Ovary (tissue), 10 donors: ENCODE measurements at places on chromosomes 12 and 14. TPM values are rescaled to one million over a fixed set of nuclear protein-coding genes. Genes with fewer than 3 reads are reported as not detected.

The DCN gene
- polyA plus RNA-seq: 5,778 TPM

The SSTR1 gene
- 1.4 TPM for polyA plus RNA-seq

The GPX2 gene
- polyA plus RNA-seq: not detected

The IGF1 gene
- 6.8 TPM for polyA plus RNA-seq

DNA sequence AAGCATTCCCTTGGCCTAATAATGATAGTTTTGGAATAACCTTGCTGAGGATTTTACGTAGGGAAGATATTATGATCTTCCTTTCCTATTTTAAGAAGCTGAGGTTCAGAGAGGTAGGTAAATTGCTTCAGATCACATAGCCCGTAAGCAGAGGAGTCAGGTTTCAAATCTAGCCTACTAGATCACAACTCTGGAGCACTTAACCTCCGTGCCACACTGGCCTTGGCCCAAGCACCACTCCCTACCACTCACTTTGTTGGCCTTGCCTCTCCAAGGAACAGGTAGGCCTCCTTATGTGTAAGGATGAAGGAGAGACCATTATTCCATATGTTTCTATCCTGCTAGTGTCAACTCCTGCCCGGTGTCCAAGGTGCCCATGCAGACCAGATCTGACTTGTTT is 12.4 kb upstream of the ACOT1 start:
- H3K4me3 ChIP-seq: no peak overlapping the region
- no peaks in the 10 kb centered on the region for H3K27me3 ChIP-seq
- no peak overlapping the region for H3K27ac ChIP-seq
- no peak for DNase-seq
- H3K36me3 ChIP-seq: no peaks in the 10 kb centered on the region
- H3K4me1 ChIP-seq: peaks cover 2% of the 10 kb centered on the region

DNA sequence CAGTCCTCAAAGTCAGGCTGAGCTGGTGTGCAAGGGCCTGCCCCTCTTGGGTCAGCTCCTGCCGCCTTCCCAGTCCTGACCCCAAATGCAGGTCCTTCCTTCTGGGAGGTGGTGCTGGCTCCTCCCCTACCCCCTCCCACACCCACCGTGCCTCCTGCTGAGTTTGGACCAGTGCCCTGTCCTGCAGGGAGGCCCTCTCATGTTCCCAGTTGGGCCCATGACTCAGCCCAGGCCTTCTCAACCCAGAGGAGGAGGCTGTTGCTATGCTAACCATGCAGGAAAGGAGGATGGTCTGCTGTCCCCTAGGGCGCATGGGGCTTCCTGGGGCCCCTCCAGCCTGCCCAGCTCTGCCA is 4.4 kb downstream of the ZBTB42 start:
- no peak overlapping the region for H3K4me3 ChIP-seq
- no peaks in the 10 kb centered on the region for H3K27me3 ChIP-seq
- peaks cover 11% of the 10 kb centered on the region for H3K4me1 ChIP-seq
- no peak overlapping the region for H3K27ac ChIP-seq

GRCh38 chr14:87076922-87077321 is 916.1 kb downstream of the GALC start:
- DNase-seq: no peak
- H3K27me3 ChIP-seq: no peaks in the 10 kb centered on the region
- no peak overlapping the region for H3K4me3 ChIP-seq

GRCh38 chr14:71056168-71056567 is 148.9 kb downstream of the PCNX1 start:
- H3K27me3 ChIP-seq: no peaks in the 10 kb centered on the region
- H3K4me3 ChIP-seq: no peak overlapping the region
- H3K36me3 ChIP-seq: no peaks in the 10 kb centered on the region
- H3K4me1 ChIP-seq: no peaks in the 10 kb centered on the region
- no peak for DNase-seq

DNA sequence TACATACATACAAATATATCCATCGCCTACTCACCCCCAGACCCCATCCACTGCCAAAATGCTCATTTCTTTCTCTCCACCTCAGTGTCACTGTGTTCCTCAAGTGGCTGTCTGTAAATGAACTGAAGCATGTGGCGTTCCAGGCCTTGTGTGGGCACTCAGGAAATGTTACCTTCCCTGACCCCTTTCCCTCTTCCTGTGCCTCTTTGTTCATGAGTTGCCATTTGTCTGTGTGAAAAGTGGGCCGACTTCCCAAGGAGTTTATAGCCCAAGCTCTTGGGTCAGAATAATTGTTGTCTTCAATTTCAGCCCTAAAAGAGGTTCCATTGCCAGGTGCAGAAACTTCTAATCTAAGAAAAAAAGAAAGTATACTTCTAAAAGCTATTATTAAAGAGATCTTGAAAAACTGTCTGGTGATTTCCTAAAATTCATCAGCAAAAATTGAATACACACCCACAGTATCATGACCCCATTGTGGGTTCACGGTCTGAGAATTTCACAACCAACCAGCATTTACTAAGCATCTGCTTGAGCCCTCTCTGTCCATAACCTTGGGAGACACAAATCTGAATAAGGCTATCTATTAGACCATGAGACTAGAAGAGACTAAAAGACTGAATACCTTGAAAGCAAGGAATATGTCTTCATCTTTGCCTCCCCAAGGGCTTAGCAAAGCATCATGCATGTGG is 201.4 kb upstream of the EEA1 start:
- H3K4me3 ChIP-seq: no peak overlapping the region
- no peaks in the 10 kb centered on the region for H3K27me3 ChIP-seq
- no peak overlapping the region for H3K27ac ChIP-seq
- H3K4me1 ChIP-seq: peaks cover 7% of the 10 kb centered on the region

- H3K27me3 ChIP-seq: no peaks in the 10 kb centered on the region
- DNase-seq: no peak
- no peak overlapping the region for H3K4me3 ChIP-seq
- no peak overlapping the region for H3K27ac ChIP-seq
- H3K36me3 ChIP-seq: no peaks in the 10 kb centered on the region
Observed at GRCh38 chr14:29937116-29937515, 9.5 kb upstream of the PRKD1 start.

DNA sequence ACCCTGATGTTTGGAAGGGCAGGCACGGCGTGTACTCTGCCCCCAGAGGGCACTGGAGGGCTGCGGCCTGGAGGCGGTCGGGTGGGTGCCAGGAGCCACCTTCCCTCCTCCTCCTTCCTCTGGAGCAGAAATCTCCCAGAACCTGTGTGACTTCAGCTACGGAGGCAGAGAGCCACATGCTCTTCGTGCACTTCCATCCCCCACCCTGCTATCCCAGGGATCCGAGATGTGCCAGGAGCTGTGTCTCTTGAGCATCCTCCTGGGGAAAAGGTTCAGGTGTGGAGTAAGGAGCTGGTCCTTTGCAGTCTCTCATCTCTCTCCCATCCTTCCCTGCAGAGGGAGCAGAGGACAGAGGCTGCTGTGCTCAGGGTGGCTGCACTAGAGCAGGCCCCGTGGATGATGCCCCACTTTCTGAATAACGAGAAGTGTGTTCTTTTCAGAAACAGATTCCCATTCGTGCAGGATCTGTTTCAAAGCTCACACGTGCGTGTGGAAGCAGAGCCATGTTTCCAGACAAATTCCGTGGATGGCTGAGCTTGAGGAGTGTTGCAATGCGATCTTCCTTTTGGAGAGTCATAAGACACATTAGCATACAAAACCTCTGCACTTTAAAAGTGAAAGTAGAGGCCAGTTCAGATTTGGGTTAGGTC is 162.9 kb downstream of the ADGRD1 start:
- H3K27me3 ChIP-seq: no peaks in the 10 kb centered on the region
- no peak for DNase-seq
- no peak overlapping the region for H3K27ac ChIP-seq
- H3K4me3 ChIP-seq: no peak overlapping the region
- H3K4me1 ChIP-seq: no peaks in the 10 kb centered on the region
- H3K36me3 ChIP-seq: no peaks in the 10 kb centered on the region

DNA sequence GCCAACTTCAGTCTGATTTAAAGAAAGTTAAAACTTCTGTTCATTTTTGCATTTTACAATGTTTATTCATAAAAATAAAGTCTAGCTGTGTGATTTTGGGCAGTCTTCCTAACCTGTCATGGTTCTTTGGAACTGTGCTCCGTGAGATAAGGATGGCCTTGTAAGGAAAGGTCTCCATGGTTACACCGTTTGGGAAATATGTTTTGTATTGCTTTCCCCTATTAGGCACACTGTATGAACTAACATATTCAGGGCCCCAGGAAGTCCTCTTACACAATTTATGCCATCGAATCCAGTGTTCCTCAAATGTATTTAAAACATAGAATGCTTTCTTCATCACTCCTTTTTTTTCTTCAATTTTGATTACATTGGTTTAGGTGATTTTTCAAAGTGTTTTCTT is 54.5 kb downstream of the APAF1 start:
- no peaks in the 10 kb centered on the region for H3K27me3 ChIP-seq

DNA sequence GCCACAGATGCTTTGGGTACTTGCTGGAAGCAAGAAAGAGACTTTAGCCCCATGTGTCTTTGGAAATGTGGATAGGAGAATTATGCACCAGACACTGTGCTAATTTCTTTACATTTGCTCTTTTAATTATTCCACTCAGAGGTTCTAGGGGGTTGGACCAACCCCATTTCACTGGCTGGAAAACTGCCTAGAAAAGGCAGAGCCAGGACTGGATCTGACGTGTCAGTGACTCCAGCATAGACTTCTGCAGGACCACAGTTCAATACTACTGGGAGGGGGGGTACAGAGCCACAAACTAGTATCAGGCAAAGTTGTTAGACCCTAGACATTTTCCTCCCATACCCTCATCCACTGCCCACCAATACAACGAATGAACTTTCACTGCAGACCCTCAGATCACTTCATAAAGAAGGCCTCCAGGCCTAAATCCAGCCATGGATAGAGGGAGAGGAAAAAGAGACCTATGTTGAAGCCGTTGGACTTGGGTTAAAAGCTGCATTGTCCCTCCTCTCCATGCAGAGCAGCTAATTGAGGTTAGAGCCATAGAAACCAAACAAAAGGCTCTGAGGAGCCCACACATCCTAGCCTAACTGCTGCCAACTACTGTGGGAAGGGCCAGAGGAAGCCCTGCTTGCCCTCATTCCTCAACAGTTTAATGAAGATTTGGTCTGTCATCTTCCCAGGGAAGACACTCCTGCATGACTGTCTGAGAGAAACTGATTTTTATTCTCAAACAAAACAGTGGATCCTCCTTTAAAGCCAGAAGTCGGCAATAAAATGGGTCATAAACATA is 68.7 kb downstream of the STON2 start:
- no peaks in the 10 kb centered on the region for H3K27me3 ChIP-seq
- no peak for DNase-seq
- H3K4me3 ChIP-seq: no peak overlapping the region
- H3K36me3 ChIP-seq: no peaks in the 10 kb centered on the region
- H3K4me1 ChIP-seq: no peaks in the 10 kb centered on the region

DNA sequence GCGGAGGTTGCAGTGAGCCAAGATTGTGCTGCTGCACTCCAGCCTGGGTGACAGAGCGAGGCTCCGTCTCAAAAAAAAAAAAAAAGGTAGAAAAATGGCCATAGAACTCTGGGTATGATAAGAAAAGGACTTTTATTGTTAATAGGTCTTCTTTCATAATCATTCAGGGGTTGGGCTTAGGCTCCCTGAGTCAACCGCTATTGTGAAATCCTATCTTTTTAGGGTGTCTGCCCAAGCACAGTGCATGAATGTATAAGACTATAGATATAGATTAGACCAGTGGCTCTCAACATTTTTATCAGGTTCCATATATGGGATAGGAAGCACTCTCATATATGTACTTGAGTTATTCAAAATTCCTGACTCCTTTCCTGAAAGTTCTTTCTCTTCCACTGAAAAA is 48.7 kb upstream of the USP15 start:
- no peak for DNase-seq
- no peaks in the 10 kb centered on the region for H3K4me1 ChIP-seq
- no peaks in the 10 kb centered on the region for H3K27me3 ChIP-seq
- no peak overlapping the region for H3K4me3 ChIP-seq
- H3K27ac ChIP-seq: no peak overlapping the region

- no peak overlapping the region for H3K27ac ChIP-seq
- no peaks in the 10 kb centered on the region for H3K4me1 ChIP-seq
- no peaks in the 10 kb centered on the region for H3K36me3 ChIP-seq
Observed at GRCh38 chr12:71164568-71165197, 6.9 kb upstream of the TSPAN8 start.

GRCh38 chr14:22715186-22715812 is 51.2 kb upstream of the OXA1L start:
- no peaks in the 10 kb centered on the region for H3K36me3 ChIP-seq
- DNase-seq: no peak
- no peaks in the 10 kb centered on the region for H3K4me1 ChIP-seq
- no peaks in the 10 kb centered on the region for H3K27me3 ChIP-seq

- no peaks in the 10 kb centered on the region for H3K36me3 ChIP-seq
- H3K27ac ChIP-seq: no peak overlapping the region
- no peak overlapping the region for H3K4me3 ChIP-seq
- H3K4me1 ChIP-seq: no peaks in the 10 kb centered on the region
- no peaks in the 10 kb centered on the region for H3K27me3 ChIP-seq
Observed at GRCh38 chr14:34199585-34199984, 248.7 kb upstream of the EGLN3 start.
